CD4-positive, alpha-beta memory T cell (primary cell): ENCODE measurements at places on chromosomes 4 and X.

- DNase-seq = no peak
Measured at GRCh38 chrX:2320580-2321327, 180.0 kb downstream of the DHRSX start.

- no peak for DNase-seq
Measured at GRCh38 chrX:153645151-153645550, 1.9 kb upstream of the DUSP9 start.

DNA sequence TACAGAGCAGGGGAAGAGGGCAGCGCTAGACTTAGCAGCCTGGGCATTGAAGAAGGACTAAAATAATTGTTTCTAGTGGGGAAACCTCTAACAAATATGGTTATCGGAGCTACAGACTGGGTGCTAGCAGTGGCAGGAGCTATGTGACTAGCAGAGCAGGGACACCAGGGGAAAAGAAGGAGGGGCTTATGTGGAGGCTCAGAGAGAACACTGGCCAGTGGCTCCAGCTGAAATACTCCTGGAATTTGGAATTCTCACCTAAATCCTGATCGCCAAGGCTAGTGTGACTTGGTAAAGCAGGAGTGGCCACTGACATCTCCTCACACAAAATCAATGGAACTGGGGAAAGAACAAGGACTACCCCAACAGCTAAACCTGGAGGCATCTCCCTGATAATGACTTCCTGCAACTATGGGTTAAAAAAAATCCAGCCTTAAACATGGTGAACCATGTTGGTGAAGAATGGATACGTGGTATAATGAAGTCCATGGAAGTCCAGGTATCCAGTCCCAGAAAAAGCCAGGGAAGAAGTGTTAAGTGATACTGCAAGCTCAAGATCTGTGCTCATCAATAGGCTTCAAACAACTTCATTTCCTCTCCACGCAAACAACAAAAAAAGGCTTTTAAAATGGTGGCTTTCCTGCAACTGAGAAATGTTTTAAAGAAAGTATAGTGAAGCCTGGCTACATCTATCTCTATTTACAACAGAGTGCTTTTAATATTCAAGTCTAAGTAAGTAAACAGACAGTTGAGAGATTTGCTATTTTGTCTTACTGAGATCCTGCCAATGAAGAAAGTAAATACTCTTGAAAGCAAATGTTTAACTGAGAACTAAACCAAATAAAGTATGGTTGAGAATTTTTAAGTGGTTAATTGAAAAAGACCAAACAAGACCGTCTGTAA, 1.8 kb downstream of the TAPT1 start:
- DNase-seq = no peak

DNA sequence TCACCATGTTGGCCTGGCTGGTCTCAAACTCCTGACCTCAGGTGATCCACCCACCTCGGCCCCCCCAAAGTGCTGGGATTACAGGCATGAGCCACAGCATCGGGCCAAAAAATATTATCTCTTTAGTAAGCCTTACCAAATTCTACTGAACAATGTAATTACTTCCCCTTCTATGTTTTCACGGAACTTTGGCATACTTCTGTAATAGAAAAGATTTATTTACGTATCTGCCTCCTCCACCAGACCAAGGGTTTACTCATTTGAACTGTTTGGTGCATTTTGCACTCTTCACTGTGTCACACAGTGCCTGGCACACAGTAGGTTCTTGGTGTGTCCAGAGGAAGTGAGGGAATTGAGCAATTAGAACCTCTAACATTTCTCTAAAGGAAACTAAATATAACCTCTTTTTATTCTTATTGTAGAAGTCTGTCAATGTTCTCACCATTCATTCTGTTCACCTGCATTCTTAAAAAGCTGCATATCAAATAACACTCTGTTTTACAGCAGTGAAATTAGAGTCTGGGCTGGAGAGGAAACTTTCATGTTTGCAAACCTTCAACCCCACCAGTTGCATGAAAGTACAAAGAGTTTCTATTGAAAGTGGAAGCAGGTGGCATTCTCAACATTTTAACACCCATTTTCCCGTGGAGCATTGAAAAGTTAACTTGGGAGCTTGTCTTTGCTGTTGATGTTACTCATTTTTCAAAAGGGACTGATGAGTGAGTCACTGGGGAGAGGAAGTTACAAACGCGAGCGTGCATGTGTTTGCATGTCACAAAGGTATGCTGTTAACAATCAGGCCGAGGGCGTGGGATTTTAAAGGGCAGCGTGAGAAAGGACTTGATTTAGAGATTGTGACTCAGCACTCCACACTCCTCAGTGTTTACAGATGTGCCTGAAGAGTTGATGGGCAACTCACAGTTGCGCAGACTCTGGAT, 314.1 kb downstream of the STK32B start:
- no peak for DNase-seq

GRCh38 chr4:7358100-7358735, 76.5 kb downstream of the PSAPL1 start:
- no peak for DNase-seq

DNA sequence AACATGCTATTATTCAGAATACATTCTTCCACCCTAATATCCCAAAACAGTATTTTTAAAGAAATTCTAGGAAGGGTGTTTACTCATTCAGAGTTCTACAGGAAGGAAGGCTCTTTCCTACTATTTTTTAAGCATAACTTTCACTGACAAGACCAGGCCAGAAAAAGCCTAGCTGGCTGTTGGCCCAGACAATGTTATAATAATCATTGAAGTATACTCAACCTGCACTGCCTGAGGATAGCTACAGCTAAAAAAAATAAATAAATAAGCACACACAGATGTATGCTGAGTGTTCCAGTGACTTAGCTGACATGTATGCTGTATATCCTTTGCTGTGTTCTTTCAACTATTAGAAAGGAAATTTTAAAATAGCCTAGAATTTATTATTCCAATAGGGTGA, 145.8 kb upstream of the SPRY1 start:
- no peak for DNase-seq

GRCh38 chrX:131216828-131217227, 72.3 kb downstream of the IGSF1 start:
- no peak for DNase-seq

GRCh38 chr4:98610431-98610830, 48.0 kb downstream of the TSPAN5 start:
- no peak for DNase-seq

- no peak for DNase-seq
Measured at GRCh38 chr4:94558392-94558904, 106.7 kb downstream of the PDLIM5 start.
